ENCODE measurements at places on chromosomes 5 and 9.
A peak's percentile ranks its signal among the peaks of the same experiment; 100 is the strongest.

DNA sequence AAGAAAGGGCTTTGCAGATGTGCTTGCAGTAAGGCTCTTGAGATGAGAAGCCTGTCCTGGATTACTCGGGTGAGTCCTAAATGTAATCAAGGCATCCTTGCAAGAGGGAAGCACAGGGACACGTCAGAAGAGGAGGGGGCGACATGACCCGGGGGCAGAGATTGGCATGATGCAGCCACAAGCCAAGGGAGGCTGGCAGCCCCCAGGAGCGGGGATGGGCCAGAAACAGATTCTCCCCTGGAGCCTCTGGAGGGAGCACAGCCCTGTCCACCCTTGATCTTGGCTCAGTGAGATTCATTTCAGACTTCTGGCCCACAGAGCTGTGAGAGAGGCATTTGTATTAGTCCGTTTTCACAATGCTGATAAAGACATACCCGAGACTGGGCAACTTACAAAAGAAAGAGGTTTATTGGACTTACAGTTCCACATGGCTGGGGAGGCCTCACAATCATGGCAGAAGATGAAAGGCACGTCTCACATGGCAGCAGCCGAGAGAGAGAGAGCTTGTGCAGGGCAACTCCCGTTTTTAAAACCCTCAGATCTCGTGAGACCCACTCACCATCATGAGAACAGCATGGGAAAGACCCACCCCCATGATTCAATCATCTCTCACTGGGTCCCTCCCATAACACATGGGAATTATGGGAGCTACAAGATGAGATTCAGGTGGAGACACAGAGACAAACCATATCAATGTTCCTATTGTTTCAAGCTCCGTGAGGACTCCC lies 76.1 kb downstream of the ADAMTS2 start:
- no peak for DNase-seq

GRCh38 chr9:128298535-128299482 lies 22.7 kb downstream of the SWI5 start:
- no peak for DNase-seq

GRCh38 chr9:28439688-28440087 lies 866.4 kb upstream of the C9orf72 start:
- DNase-seq = no peak

- DNase-seq = no peak
These were observed 78.1 kb upstream of the PRLR start for GRCh38 chr5:35308421-35308820.

- no peak for DNase-seq
These were observed 4.1 kb downstream of the SMIM32 start for GRCh38 chr5:136188859-136189258.

GRCh38 chr5:115237066-115237465 lies 25.6 kb downstream of the PGGT1B start:
- no peak for DNase-seq

DNA sequence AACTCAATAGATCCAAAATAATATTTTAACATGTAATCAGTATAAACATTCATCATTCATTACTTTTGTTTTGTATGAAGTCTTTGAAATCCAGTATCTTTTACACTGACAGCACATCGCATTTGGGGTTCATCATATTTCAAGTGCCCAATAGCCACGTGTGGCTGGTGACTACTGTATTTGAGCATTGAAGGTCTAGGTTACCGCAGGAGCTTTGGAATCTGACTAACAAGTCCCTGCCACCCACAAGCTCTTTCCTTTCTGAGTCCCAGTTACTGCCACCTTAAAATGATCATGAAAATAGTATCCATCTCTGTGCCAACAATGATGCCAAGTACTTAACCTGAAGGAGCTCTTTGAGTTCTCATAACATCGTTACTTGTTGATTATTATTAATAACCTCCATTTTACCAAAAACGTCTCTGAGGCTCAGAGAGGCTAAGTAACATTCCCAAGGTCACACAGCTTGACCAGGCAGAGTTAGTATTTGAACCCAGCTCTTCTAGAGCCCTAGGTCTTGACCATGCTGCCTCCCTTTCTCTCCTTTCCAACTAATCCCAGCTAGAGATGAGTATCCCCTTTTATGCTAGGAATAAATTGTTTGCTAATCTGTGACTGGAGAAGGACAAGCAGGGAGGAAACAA lies 24.2 kb downstream of the ARHGEF37 start:
- no peak for DNase-seq

DNA sequence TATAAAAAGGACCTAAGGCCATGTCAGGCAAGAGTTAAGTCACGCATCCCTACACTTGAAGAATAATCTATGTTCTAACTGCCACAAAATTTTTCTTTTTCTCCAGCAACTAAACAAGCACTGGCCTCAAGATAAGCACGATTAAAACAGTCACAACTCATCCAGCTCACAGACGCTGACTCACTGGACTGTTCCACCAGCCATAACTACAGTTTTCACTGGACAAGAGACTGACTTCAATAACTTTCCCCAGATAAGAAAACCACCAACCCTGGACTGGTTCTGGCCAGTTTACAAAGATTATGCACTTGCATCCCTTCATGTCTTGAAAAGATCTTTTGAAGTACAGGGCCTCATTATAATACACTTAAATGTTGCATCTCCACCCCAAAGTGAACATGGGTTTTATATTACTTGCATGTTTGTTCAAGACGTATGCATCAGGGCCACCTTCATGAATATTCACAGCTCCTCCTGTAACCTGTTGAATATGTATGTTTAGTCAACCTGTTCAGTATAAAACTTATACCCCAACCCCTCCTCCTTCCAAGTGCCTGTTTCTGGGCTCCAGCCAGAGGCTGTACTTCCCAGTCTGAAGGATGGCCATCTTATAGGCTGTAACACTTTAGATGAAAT lies 129.3 kb upstream of the EPB41L4A start:
- peak; percentile 7 for DNase-seq
